ENCODE measurements at places on chromosomes 2 and 18. TPM values are rescaled to one million over a fixed set of nuclear protein-coding genes. Genes with fewer than 3 reads are reported as not detected.

Gene IL18RAP
- polyA plus RNA-seq, result 1.5 TPM

Gene ANKRD23
- 10.5 TPM for polyA plus RNA-seq

DNA sequence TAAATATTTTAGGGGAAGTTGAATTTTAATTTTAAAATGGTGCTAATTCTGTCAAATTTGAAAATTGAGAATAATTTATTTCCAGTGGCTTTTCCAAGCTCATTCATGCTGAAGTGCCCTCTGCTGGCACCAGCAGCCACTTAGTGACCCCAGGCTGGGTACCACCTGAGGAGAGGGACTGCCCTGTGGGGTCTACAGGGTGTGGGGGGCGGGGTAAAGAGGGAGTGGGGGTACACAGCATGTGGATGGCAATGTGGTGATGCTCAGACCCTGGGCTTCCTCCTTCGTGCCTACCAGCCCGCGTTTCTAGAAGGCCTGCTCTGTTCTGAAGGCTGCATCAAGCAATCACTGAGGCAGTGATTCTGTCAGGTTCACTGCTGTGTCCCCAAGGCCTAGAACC, 45.1 kb upstream of the SCLY start:
- no peak overlapping the region for H3K4me3 ChIP-seq
- H3K27ac ChIP-seq, result no peak overlapping the region
- no peaks in the 10 kb centered on the region for H3K27me3 ChIP-seq
- no peak for DNase-seq
- no peaks in the 10 kb centered on the region for H3K4me1 ChIP-seq

Gene DYNAP
- polyA plus RNA-seq, result 0.16 TPM

Gene VIT
- not detected for polyA plus RNA-seq

- no peaks in the 10 kb centered on the region for H3K4me1 ChIP-seq
- no peaks in the 10 kb centered on the region for H3K36me3 ChIP-seq
- no peak overlapping the region for H3K4me3 ChIP-seq
- H3K27me3 ChIP-seq, result no peaks in the 10 kb centered on the region
- no peak for DNase-seq
- no peak overlapping the region for H3K27ac ChIP-seq
These were observed 8.1 kb upstream of the BOLA3 start for GRCh38 chr2:74155830-74156229.

- H3K27ac ChIP-seq, result no peak overlapping the region
- no peaks in the 10 kb centered on the region for H3K27me3 ChIP-seq
- DNase-seq, result no peak
- H3K4me3 ChIP-seq, result no peak overlapping the region
These were observed 272.5 kb upstream of the PXDN start for GRCh38 chr2:2016651-2017311.

Gene BCL2
- 9.9 TPM for polyA plus RNA-seq

GRCh38 chr18:74418023-74418422, 39.1 kb downstream of the DIPK1C start:
- no peak overlapping the region for H3K27ac ChIP-seq
- no peak overlapping the region for H3K4me3 ChIP-seq
- no peaks in the 10 kb centered on the region for H3K4me1 ChIP-seq

DNA sequence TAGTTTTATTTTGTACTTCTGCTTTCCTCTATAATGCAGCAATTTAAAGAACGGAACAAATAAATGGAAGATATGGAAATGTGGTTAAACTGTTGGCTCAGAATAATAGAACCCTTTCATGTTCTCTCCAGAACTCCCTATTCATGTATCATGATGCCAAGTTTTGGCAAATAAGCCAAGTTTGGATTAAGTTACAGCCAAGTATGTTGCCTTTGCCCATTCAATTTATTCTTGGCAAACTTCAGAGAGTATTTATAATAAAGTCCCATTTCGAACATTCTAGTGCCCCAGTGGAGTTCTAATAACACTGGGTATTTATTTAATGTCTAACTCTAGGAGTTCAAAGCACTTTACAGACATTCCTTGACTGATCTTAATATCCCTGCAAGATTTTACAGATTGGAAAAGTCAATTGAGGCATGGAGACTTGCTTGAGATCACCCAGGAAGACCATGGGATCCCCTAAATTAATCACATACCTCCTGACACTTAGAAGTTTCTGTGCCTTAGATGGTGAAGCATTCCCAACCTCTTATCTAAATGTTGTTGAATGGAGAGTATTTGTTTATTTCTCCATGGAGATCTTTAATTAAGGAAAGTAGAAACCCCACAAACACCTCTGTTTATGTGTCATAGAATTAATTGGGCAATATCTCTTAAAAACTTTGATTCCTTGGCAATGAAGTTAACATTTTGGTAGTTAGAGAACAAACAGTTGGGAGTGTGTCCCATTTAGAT, 106.7 kb downstream of the ACKR3 start:
- H3K4me1 ChIP-seq, result no peaks in the 10 kb centered on the region
- no peak for DNase-seq
- no peak overlapping the region for H3K4me3 ChIP-seq
- H3K27ac ChIP-seq, result no peak overlapping the region

DNA sequence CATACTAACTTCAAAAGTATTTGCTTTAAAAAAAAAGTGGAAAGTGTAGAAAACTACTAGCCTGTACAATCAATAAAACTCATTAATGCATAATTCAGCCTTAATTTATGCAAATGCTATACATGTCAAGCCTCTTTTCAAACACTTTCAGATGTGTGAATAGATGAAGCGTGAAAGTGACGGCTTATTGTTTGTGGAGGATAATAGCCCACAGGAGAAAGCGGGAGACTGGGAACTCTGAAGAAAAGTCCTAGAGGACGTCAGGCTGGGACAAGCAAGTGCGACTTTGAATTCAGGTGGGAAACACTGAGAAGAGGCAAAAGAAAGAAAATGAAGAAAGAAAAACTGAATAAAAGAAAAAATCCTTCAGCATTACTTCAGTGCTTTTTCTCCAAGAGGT, 108.5 kb downstream of the STK39 start:
- no peak for DNase-seq
- H3K36me3 ChIP-seq, result no peaks in the 10 kb centered on the region
- no peak overlapping the region for H3K4me3 ChIP-seq
- H3K27me3 ChIP-seq, result no peaks in the 10 kb centered on the region

Gene CCDC178
- polyA plus RNA-seq, result 2.2 TPM

Gene NCKAP5
- 13.0 TPM for polyA plus RNA-seq

Gene CYBRD1
- polyA plus RNA-seq, result 88.8 TPM

- H3K27ac ChIP-seq, result peak overlapping the region; percentile 80
- no peaks in the 10 kb centered on the region for H3K36me3 ChIP-seq
- peaks cover 38% of the 10 kb centered on the region for H3K4me1 ChIP-seq
- peak; percentile 73 for DNase-seq
- H3K4me3 ChIP-seq, result no peak overlapping the region
These were observed 62.2 kb upstream of the RTN4 start for GRCh38 chr2:55112229-55113031.

DNA sequence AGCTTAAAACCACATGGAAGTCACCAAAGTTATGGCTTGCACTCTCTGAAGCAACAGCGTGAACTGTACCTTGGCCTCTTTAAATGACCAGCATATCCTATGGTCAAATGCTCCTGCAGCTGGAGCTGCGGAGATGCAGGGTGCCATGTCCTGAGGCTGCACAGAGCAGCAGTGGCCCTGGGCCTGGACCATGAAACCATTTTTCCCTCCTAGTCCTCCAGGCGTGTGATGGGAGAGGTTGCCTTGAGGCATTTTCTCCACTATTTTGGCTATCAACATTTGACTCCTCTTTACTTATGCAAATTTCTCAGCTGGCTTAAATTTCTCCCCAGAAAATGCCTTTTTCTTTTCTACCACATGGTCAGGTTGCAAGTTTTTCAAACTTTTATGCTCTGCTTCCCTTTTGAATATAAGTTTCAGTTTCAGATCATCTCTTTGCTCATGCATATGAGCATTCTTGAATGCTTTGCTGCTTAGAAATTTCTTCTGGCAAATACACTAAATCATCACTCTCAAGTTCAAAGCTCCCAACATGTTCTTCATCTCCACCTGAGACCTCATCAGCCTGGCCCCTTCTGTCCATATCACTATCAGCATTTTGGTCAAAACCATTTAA, 82.9 kb upstream of the TMEFF2 start:
- H3K4me1 ChIP-seq, result no peaks in the 10 kb centered on the region
- H3K36me3 ChIP-seq, result no peaks in the 10 kb centered on the region
- DNase-seq, result no peak
- no peak overlapping the region for H3K4me3 ChIP-seq
- H3K27me3 ChIP-seq, result no peaks in the 10 kb centered on the region
- no peak overlapping the region for H3K27ac ChIP-seq

DNA sequence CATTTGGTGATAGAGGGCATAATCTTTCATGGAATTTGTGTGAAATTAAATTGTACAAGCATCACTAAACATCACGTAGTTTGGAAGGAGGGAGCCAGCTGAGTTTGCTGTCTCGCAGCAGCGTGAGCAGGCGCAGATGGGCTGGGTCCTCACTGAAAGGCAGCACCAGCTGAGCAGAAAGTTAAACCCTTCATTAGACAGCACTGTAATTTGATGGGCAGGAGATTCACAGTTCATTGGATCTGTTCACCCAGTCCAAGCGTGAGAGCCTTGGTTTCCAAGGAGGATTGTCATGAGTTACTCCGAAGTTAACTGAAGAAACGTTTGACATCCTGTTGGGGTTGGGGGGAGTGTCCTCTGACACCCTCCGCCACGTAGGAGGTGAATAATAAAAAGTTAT, 89.8 kb upstream of the NFATC1 start:
- H3K27me3 ChIP-seq, result no peaks in the 10 kb centered on the region
- H3K4me1 ChIP-seq, result no peaks in the 10 kb centered on the region
- H3K36me3 ChIP-seq, result peaks cover 61% of the 10 kb centered on the region
- no peak overlapping the region for H3K4me3 ChIP-seq

DNA sequence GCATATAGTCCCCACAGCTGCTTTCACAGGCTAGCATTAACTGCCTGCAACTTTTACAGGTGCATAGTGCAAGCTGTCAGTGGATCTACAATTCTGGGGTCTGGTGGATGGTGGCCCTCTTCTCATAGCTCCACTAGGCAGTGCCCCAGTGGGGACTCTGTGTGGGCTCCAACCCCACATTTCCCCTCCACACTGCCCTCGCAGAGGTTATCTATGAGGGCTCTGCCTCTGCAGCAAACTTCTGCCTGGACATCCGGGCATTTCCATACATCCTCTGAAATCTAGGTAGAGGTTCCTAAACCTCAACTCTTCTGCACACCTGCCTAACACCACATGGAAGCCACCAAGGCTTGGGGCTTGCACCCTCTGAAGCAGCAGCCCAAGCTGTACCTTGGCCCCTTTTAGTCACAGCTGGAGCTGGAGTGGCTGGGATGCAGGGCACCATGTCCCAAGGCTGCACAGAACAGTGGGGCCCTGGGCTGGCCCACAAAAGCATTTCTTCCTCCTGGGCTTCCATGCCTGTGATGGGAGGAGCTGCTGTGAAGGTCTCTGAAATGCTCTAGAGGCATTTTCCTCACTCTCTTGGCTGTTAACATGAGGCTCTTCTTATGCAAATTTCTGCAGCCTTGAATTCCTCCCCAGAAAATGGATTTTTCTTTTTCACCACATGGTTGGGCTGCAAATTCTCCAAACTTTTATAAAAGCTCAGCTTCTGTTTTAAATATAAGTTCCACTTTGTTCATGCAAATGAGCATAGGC, 59.3 kb downstream of the KDM3A start:
- no peak overlapping the region for H3K4me3 ChIP-seq
- H3K36me3 ChIP-seq, result peaks cover 94% of the 10 kb centered on the region
- no peaks in the 10 kb centered on the region for H3K27me3 ChIP-seq
- no peak overlapping the region for H3K27ac ChIP-seq
- no peaks in the 10 kb centered on the region for H3K4me1 ChIP-seq

DNA sequence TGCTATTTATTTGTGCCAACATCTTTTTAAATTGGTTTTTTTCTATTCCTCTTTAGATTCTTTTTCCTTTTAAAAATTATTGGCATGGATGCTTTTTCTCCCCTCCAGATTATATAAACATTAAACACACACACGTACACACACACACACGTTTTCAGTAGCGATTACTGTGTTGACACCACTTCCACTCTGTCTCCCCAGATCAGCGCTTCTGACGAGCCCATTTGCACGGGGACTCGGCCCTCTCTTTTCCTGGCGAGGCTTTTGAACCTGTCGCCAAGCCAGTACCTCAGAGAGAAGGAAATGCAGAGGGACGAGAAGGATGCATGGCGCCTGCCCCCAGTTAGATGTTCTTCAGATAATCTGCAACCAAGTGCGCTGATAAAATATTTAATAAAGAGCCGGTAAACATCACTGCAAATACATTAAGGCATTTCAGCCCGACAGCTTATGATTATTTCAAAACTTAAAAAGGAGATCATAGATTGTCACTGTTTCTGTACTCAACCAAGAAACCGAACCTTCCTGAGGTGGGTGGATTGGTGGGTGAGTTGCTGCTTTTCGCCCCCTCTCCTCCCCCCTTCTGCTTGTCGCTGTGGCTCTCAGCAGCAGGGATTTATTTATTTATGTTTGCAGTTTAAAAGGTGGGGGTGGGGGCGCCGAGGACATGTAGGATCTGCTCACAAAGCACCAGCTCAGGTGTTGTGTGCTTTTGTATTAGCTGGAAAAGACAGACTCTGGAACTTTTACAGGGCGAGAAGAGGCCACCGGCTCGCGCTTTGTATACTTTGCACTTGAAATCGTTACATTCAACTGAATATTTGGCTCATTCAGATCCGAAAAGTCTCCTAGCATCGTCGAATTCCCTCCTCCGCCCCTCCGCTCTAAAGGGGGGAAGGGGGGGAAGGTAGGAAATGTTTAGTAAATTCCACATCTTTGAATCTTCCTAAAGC, 787 bp upstream of the TBR1 start:
- H3K4me3 ChIP-seq, result peak overlapping the region; percentile 21
- DNase-seq, result no peak
- H3K4me1 ChIP-seq, result peaks cover 11% of the 10 kb centered on the region
- H3K27me3 ChIP-seq, result peaks cover 65% of the 10 kb centered on the region
- H3K27ac ChIP-seq, result no peak overlapping the region
- H3K36me3 ChIP-seq, result peaks cover 6% of the 10 kb centered on the region

Gene DCDC2C
- not detected for polyA plus RNA-seq

DNA sequence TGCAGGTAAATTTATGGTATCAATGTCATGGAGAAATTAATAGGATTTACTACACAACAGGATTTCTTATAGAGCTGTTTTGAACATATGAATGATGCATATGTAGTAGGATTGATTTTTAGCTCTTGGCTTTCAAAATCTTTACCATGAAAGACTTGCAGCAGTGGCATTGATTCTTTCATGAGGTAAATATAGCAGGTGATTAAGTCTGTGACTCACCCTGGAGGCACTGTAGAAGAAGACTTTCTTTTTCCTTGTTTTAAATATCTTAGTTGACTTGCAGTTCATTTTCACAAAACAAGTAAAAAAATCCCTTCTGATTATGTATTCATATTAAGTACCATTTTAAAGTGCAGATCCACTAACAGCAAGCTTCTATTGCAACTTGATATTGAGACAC, 463.0 kb downstream of the FBXO15 start:
- no peak for DNase-seq
- no peak overlapping the region for H3K27ac ChIP-seq
- no peak overlapping the region for H3K4me3 ChIP-seq
- no peaks in the 10 kb centered on the region for H3K36me3 ChIP-seq

Measured in left lung (tissue), 14 donors.